Bronchial smooth muscle cell (primary cell): ENCODE measurements at places on chromosomes 12 and 14. TPM values are rescaled to one million over a fixed set of nuclear protein-coding genes. Genes with fewer than 3 reads are reported as not detected.

Gene KRT2
- total RNA-seq = not detected in 2 replicates

Gene FSCB
- total RNA-seq = under 0.01 TPM in 1 of 2 replicates, not detected in the other

Gene MYH6
- total RNA-seq = not detected in 2 replicates

Gene KCNH3
- 0.32 and 0.52 TPM in 2 replicates for total RNA-seq

Gene BCL11B
- total RNA-seq = under 0.01 TPM in 2 replicates

Gene VWF
- total RNA-seq = 0.69 and 0.79 TPM in 2 replicates

Gene LTB4R
- 0.94 and 1.1 TPM in 2 replicates for total RNA-seq

Gene IL26
- total RNA-seq = not detected in 2 replicates

Gene ANP32D
- total RNA-seq = not detected in 2 replicates

Gene LRP1-AS
- 0.17 TPM in 1 of 2 replicates, not detected in the other for total RNA-seq

Gene PIANP
- total RNA-seq = 0.09 and 0.16 TPM in 2 replicates

Gene LRTM2
- not detected in 2 replicates for total RNA-seq

Gene AHSA1
- 76.8 and 95.2 TPM in 2 replicates for total RNA-seq

Gene KRT80
- total RNA-seq = under 0.01 TPM in 2 replicates
